ENCODE measurements at places on chromosomes 6 and 20.

DNA sequence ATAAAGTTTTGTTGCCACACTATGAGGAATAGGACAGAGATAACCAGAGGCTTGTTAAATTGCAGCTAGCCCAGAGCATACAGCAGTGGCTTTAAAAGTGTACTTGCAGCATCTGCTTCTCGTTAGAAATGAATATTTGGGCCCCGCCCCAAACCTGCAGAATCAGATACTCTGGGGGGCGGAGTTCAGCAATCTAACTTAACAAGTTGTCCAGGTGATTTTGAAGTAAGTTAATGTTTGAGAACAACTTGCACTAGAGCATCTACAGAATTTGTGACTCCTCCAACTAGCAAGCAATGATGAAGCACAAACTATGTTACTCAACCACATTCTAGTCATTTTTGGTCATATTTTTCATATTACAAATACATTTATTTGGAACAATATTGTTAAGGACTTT is 10.6 kb upstream of the SUPT3H start:
- no peak for DNase-seq

DNA sequence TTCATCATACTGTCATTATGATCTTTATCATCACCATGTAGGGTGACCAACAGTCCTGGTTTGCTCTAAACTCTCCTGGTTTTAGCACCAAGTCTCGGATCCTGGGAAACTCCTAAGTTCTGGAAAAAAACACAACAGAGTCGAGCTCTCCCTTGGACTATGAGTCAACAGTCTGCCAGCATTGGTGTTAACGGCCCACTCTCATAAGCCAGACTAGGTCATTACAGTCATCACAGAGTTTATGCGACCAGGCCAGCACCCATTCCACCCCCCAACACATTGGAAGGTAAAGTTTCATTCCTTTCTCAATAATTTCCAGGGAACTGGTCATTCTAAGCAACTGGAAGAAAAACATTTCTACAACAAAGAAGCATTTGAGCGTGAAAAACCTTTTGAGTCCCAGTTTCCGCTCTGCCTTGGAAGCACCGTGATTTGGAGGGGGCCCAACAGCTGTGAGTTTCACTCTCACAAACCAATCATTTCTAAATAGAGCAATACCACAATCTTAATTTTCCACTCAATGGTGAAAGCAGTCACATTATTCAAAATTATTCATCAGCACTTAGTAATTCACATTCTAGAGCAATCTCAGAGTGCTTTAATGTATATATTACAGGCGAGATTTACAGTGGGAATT is 445.0 kb downstream of the CDH26 start:
- no peak for DNase-seq

- no peak for DNase-seq
Observed at GRCh38 chr6:356828-357251, 34.7 kb upstream of the IRF4 start.

DNA sequence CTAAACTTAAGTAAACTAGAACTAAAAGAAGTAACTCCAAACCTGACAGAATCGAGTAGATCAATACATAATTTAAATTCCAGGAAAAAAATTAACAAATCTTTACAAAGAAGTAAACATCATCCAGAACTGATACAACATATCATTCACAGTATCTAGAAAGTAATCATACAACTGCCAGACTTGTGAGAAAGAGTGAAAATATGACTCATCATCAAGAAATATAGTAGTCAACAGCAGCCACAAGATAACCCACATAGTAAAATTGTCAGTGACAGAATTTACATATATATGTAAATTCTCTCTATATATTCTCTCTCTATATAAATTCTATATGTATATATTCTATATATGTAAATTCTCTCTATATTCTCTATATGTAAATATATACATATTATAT is 242.8 kb upstream of the RGS17 start:
- DNase-seq = no peak

DNA sequence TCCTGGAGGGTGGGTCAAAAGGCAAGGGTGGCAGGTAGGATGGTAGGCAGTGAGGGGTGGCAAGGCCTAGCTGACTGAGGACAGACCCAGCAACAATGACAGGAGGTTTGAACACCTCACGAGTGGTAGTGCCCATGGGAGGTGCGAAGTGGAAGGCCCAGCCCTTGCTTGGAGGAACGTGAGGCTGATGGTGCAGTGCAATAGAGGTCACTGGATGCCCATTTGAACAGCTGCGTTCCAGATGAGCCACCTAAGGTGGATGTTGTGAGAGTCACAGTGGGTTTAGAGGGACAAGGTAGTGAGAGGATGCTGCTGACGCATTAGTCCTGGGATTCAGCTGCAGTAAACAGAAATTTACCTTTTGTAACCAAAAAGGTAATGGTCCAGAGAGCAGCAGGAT is 15.6 kb downstream of the TMEM74B start:
- DNase-seq = no peak

DNA sequence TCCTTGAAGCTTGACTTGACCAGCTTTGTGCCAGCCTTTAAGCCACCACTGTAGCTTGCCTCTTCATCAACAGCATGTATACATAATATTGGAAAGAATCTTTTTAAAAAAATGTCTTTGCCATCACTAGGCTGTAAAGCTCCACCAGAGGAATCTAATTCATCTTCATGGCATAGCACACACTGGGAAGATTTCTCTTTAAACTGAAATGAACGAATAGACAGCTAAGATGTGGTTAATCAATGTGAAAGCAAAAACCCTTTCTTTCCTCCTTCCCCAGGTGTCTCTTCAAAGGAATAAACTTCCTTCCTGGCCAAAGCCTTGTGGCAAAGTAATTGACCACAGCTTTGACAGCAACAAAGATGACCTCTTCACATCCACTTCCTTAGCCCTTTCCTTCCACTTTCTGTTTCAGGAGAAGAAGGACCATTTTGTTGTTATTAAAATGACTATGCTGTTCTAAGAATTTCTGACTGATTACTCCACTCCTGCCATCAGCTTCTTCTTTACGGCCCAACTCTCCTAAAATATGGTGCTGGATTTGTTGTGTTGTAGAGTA is 428.7 kb upstream of the SOX4 start:
- DNase-seq = no peak

- no peak for DNase-seq
Observed at GRCh38 chr6:170178561-170179477, 112.1 kb downstream of the DLL1 start.

DNA sequence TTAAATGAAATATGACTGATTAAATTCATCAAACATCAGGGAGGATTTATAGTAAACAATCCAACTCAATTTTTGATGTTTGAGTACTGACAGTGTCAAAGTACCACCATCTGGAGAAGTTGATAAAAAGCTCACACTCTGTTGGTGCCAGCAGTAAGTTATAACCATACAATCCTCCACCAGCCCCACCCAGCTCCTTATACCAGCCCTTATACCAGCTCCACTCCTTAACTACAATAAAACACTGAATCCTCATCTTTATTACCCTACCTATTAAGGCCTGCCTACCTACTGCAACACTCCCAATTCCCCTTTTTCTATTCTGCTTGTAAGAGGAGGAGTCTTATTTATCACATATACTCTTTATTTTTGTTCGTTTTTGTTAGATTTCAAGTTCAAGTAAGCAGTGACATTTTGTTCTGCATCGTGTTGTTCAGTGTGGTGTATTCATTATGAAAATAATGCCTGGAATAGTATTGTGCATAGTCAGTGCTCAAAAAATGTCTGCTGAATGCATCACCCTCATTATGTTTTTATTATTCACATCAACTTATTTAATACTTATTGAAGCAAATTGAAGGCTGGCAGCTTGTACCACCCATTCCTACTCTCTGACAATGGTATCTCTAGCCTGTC is 954.7 kb upstream of the ADGRB3 start:
- DNase-seq = no peak

- DNase-seq = no peak
Observed at GRCh38 chr6:158815907-158816306, 3.3 kb downstream of the EZR start.

- DNase-seq = no peak
Observed at GRCh38 chr6:133504761-133505160, 263.6 kb downstream of the EYA4 start.

- no peak for DNase-seq
Observed at GRCh38 chr6:113149511-113149910, 707.6 kb upstream of the MARCKS start.

DNA sequence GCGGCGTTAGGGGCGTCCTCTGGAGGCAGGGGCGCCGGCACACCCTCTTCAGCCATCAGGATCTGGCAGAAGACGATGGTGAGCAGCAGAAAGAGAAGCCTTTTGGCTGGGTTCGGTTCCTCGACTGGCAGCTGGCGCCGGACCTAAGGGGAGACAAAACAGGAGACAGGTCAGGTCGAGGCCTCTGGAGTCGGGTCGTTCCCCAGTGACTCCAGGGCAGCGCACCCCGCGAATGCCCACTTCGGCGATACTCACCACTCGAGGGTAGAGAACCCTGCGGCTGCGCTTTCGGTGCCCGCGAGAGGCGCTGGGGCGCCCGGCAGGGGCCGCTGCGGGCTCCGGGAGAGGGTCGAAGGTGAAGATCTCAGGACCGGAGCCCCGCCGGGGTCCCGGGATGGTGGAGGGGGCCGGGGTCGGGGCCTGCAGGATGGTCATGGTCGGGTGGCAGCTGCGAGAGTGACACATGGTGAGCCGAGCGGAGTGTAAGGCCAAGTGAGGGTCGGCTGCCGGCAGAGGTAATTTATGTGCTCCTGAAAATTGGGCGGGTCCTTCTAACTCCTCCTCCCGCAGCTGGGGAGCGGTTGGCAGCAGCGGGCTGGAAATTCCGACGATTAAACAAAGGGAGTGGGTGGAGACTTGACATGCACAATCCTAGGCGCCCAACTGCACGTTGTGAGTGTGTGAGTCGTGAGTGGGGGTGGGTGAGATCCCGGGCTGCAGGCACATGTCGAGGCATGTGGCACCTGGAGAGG is at the start of gene IER3:
Gene IER3, minus strand, starts transcription at position 494 of the 752 bp plus-strand sequence. Its CDS starts 29 bp downstream, at position 465.
- peak; percentile 43 for DNase-seq

- DNase-seq = no peak
Observed at GRCh38 chr20:60215816-60216730, 257.9 kb downstream of the CDH26 start.

GRCh38 chr6:88263591-88263990 is 97.4 kb upstream of the CNR1 start:
- no peak for DNase-seq

DNA sequence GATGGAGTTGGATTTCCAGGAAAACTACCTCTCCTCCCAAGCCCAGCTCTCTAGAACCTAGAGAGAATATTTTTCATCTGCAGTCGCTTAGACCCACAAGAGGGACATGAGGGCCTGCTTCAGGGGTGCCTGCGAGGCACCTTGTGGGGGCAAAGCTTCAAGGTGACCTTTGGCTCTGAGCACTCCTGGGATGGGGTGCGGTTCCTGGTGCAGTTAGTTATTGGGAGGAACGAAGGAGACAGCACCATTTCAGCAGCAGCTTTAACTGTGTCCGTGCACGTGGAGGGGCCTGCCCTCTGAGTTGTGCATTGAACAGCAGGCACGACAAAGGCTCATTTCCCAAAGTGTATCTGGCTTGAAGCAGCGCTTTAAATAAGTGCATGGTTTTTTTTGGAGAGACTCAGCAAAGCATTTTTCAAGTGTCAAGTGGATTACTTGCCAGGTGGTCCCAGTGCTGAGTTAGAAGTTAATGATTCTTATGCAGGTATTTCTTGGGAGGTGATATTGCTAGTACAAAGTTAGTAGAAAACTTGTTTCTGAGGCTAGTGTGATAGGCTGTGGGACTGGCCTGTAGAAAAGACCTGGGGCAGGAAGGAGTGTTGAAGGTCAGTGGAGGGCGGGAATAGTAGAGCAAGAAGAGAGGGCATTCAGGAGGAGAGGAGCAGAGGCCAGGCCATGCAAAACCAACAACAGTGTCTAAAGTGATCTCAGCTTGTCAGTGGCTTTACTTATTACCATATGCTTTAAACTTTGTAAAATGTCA is 3.8 kb downstream of the IGF2R start:
- DNase-seq = no peak

DNA sequence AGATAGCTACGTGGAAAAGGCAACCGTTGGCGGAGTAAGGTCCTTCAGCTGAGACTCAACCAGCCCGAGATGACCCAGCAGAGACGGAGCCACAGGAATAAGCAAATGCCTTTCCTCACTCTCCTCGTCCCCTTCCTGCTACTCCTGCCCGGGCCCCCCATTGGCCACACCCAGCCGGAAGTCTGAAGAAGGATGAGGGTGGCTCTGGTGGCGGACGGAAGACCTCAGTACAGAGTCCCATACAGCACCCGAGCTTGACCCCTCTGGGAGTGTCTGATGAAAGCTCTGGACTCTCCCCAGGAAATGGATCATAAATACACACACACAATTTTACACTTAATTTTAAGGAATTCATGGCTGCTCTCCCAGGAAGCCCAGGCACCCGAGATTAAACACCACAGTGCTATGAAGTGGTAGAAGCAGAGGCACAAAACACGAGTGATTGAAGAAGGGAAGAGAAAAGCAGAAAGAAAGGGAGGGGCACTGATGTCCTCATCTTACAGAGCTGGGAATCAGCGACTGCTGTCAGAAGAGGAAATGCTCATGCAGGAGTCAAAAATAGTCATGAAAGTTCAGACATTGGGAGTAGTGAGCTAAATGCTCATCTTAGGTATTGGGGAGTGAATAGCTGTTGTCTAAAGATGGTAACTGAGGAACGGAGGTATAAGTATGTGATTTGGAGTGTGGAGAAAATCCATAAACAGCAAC is 125.6 kb downstream of the BANF2 start:
- DNase-seq = no peak

DNA sequence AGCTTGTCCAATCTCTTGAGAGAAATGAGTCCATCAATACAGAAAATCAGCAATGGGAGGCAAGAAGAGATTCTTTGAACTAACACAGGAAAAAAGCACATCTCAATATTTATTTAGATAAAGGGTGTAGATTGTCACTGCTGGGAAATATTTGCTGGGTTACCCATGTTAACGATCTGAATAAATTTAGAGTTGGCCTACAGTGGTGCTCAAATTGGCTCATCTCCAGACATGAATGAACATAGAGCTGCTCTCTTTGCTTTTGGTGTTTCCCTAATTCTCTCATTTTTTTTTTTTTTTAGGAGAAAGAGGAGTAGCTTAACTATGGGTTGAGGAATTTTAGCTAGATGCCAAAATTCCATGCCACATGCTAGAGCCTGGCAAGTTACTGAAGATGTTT is 471.2 kb downstream of the PKHD1 start:
- DNase-seq = no peak

DNA sequence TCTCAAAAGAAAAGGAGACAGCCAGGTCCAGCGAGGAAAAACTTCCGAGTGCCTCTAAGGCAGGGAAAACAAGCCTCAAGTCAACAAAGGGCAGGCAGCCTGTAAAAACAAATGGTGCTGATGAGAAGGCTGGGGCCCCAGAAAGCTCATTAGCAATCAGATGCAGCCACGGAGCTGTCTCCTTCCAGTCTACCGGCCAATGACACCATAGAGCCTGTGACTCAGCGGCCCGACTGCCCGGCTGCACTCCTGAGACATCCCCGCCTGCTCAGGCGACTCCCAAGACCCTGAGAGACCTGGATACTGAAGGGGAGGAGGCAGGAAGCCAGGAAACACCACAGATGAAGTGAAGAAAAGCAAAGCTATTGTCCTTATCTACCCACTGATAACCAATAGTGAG is 120.1 kb upstream of the HDDC2 start:
- DNase-seq = no peak

- no peak for DNase-seq
Observed at GRCh38 chr6:98782772-98783171, 51.6 kb upstream of the POU3F2 start.

All from CD4-positive, alpha-beta T cell (primary cell).